ENCODE measurements at places on chromosomes 5 and 9.

- DNase-seq, result no peak
Measured at GRCh38 chr9:23821375-23822181, 4.5 kb downstream of the ELAVL2 start.

GRCh38 chr5:96752341-96753016 lies 55.3 kb downstream of the ERAP1 start:
- no peak for DNase-seq

DNA sequence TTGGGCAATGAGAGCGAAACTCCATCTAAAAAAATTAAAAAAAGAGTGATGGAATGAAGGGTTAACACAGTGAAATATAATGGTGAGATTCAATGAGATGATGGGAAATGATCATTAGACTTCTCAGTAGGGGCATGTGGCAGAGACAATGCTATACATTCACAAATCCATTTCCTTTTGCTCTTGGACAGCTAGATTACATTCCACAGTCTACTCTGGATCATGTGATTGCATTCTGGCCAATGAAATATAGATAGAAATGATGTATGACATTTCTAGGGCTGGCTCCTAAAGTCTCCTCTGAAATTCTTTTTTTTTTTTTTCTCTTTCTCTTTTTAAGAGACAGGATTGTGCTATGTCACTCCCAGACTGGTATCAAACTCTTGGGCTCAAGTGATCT lies 3.8 kb upstream of the GALT start:
- no peak for DNase-seq

- DNase-seq, result no peak
Measured at GRCh38 chr9:99274016-99274415, 51.9 kb downstream of the SEC61B start.

DNA sequence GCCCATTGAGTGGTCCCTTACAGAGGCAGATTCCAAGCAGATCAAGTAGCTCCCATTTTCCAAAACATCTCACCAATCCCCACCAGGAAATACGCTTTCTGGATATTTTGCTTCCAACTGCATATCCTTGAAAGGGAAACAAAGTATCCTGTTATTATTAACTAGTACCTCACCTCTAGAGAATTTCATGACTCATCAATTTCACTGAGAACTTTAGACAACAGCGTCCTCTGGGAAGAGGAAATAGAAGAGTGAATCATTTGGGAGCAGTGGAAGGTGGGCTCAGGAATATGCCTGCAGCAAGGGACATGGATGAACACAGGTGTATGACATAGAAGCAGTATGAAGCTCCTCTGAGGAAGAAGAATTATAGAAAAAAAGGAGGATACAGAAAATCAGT lies 186.7 kb downstream of the MARCHF11 start:
- DNase-seq, result no peak

DNA sequence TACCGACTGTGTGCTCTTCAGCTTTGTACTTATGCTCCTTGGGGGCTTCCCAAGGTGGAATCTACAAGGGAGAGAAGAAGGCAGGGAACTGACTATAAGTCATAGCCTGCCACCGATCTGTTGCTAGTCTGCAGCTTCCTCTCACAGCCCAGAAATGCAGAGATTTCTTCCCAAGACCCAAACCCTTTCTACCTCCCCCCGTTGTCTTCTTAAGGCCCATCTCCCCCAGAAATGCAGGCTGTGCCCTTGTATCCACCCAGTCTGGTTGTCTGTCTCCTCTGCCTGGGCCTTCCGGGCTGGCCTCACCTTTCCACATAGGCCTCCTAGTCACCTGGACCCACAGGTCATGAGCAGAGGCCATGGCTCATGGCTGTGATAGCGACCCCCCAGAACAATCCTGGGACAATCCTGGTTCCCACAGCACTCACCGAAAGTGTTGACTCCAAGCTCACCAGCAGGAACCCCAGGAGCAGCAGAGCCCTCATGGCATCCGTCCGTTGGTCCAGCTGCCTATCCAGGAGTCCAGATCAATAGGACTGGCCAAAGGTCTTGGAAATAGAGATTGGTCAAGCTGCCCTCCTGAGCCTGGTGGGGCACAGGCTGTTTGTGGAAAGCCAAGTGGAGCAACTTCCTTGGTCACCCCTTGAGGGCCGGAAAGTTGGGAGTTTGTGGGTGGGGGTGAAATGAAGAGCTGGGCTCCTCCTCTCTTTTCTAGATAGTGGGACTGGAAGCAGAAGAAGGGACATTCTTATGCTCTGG lies at the start of gene F12:
TSS of gene F12 (minus strand) at position 522 of the 759 bp plus-strand sequence. CDS start at position 485, 37 bp downstream.
- DNase-seq, result no peak

All from right cardiac atrium (tissue), 5 donors.